Activated naive CD8-positive, alpha-beta T cell treated with anti-CD3 and anti-CD28 coated beads, Interleukin-2, amount 50 U/mL, for 24 hours (primary cell): ENCODE measurements at places on chromosomes 16 and 17.

- DNase-seq = peak; percentile 68
Observed at GRCh38 chr17:42289611-42290181, 1.4 kb downstream of the STAT5A start.

- no peak for DNase-seq
Observed at GRCh38 chr16:56652600-56652999, 914 bp downstream of the MT1B start.

GRCh38 chr16:3152277-3152990, 17.6 kb downstream of the ZNF213 start:
- peak; percentile 94 for DNase-seq

- DNase-seq = no peak
Observed at GRCh38 chr16:69918241-69918640, 32.9 kb upstream of the CLEC18A start.

DNA sequence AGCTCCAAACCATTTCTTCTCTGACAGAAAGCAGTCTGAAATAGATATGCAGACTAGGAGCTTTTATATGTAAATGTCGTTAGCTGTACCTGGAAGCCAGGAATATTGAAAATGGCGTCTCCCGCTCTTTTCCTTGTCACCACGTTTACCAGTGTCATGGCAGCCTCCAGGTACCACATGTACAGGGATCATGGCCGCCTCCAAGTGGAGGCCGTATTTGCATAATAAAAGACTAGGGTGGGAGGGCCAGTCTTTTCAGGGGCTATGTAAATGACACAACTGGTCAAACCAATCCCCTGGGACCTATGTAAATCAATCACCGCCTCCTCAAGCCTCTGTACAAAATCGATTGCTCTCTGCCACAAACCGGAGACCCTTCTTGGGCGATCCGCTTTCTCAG, 54.3 kb downstream of the MYOCD start:
- DNase-seq = no peak

- no peak for DNase-seq
Observed at GRCh38 chr16:709566-710499, 4.2 kb upstream of the FBXL16 start.

GRCh38 chr16:68290450-68290849, 20.3 kb downstream of the SLC7A6OS start:
- no peak for DNase-seq

- DNase-seq = no peak
Observed at GRCh38 chr17:62937606-62938005, 28.4 kb upstream of the TANC2 start.

DNA sequence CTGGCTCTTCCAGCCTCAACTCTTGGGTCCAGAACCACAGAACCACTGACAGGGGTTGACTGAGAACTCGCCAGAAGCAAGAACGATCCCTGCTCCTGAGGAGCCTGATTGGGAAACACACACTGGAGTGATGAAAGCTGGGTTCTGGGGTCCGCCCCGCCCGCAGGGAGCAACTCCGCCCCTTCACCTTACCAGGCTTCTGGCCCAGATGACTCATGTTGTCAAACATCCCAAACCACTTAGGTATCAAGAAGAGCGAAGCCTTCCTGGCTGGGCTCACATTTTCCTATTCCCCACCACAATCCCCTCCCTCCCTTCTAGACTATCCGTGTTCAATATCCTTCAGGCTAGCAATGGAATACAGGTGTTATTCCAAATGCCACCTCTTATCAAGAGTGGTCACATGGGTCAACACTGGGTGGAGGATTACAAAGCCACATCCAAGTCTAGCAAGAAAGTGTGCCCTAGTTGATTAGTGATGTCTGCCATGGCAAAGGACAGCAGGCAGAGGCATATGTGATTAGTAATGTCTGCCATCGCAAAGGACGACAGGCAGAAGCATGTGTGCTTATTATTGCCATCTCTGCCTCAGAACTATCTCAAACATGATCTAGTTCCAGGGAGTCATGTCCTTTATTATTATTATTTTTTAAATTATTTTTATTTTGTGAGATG, 70.5 kb downstream of the TIMM22 start:
- no peak for DNase-seq

- DNase-seq = no peak
Observed at GRCh38 chr17:21089145-21089544, 37.6 kb upstream of the DHRS7B start.

- no peak for DNase-seq
Observed at GRCh38 chr17:15914400-15915170, 30.3 kb upstream of the ADORA2B start.

- no peak for DNase-seq
Observed at GRCh38 chr16:15953929-15954813, 4.8 kb downstream of the ABCC1 start.

- DNase-seq = no peak
Observed at GRCh38 chr16:4407543-4408322, 8.7 kb downstream of the CORO7 start.

- DNase-seq = no peak
Observed at GRCh38 chr17:44214896-44215295, 4.6 kb downstream of the UBTF start.

DNA sequence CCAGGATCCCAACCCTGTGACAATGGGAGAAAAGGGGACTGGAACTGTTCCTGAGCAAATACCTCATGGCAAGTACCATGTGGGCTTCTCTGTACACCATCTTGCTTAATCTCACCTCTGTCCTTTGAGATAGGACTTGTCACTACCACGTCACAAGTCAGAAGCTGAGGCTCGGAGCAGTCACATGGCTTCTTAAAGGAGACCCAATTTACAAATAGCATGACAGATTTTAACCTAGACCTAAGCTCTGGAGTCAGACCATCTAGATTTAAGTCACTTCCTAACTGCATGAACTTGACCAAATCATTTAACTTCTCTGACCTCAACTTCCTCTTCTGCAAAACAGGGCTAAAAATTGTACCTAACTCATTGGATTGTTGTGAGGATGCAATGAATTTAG, 36.0 kb upstream of the CCL1 start:
- DNase-seq = no peak

GRCh38 chr17:65495122-65496055, 66.1 kb downstream of the AXIN2 start:
- DNase-seq = no peak

DNA sequence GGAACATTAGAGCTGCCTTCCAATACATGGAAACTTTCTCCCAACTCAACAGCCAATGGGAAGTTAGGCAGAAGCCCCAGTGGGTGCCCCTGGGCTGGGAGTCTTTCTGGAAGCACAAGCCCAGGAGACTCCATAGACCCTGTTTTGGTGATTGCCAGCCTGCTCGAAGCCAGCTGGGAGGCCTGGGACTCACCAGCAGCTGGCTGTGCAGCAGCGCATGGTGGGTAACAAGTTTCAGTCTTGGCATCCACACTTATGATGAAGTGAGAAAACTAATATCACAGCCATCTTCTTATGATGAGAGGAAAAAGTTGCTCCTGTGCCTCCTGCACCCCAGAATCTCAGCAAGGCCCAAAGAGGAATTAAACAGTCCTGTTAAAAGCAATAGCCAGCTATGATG, 522.5 kb upstream of the CDH5 start:
- no peak for DNase-seq

GRCh38 chr16:4052801-4053293, 63.4 kb downstream of the ADCY9 start:
- DNase-seq = no peak

DNA sequence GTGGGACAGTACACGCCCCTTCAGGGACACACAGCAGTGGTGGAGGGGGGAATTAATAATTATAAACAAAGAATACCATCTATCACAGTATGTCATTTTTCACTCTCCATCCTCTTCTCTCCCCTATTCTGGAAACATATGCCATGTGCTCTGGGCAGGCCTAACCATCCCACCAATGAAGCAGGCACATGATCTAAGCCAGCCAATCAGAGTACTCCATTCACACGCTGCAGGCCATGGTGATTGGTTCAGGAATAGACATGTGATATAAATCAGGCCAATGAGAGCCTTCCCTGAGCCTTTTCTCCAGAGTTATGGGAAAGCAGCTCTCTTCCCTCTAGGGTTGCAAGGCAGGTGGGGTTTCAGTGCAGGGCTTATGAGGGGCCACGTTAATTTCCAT, 36.5 kb downstream of the GSG1L start:
- no peak for DNase-seq

- DNase-seq = no peak
Observed at GRCh38 chr16:12417030-12417814, 386.5 kb downstream of the CPPED1 start.

- DNase-seq = no peak
Observed at GRCh38 chr17:67751101-67752074, 33.7 kb downstream of the NOL11 start.

DNA sequence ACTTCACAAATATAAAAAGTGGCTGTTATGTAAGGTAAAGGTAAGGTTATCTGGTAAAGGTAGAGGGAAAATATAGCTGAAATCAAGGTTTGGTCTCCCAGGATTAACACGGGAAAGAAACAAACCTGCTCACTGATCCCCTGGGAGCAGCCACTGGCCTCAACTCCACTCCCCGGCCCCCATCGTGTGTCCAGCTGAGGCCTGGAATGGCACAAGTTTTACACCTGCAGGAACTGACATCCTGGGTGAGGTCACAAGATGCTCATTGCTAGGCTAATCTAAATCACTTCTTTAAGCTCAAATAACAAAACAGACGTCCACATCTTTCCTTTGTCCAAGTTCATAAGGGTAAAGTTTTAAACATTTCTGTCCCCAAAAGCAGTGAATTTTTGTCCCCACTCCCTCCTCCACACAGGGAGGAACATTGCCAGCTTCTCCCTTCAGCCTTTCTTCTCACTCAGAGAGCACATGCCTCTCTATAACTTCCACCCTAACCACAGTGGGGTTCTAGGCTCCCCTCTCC, 46.3 kb downstream of the ERN1 start:
- no peak for DNase-seq

GRCh38 chr17:28282596-28282995, 36.4 kb upstream of the TMEM97 start:
- DNase-seq = no peak

DNA sequence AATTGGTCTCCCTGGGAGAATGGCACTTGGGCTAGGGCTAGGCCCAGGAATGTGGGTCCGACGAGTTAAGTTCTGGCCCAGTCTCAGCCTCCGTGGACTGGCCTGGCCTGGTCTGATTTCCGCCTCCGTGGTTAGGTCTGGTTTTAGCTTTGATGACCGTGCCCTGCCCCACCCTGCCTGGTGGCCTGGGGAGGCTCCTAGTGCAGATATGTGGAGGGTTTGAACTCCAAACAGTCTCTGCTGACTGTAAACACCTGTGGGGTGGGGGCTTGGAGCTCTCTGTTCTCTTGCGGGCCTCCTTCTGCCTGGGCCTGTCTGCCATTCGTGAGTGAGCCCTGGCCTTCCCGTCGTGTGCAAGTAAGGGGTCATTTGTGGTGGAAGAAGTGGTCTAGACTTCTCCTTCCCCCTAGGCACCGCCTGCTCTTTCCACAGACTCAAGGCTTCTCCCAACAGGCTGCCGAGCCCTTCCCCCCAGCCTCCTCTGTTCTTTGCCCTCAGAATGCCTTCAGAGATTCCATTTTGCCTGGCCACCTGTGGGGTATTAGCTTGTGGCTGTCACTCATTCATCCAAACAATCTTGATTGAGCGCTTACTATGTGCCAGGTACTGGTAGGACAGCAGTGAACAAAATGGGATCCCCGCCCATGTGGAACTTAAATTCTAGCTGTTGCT, 1.6 kb downstream of the ATP6V0C start:
- no peak for DNase-seq

DNA sequence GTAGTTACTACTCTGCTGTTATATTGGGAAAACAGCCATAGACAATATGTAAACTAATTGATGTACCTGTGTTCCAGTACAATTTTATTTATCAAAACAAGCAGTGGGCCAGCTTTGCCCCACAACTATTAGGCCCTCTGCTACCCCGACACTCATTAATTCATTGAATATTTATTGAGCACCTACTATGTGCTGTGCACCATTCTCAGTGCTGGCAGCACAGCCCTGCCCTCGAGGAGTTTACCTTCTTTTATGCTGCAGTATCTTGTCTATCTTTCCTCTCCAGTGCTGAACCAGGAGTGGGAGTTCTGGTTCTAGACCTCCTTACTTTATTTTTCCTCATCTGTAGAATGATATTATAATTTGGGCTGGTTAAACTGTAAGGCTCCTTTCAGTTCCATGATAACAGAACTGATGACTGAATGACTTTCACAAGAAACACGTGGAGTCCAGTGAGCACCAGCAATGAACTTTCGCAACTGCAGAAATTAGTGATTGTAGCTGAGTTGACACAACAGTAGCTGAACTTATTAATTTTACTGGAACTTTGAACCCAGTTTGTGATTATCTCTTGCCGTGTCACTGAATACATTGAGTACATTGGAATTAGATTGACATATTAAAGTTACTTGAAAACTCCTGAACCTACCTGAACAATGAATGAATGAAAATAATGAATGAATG, 2.4 kb downstream of the GOSR2 start:
- DNase-seq = no peak

DNA sequence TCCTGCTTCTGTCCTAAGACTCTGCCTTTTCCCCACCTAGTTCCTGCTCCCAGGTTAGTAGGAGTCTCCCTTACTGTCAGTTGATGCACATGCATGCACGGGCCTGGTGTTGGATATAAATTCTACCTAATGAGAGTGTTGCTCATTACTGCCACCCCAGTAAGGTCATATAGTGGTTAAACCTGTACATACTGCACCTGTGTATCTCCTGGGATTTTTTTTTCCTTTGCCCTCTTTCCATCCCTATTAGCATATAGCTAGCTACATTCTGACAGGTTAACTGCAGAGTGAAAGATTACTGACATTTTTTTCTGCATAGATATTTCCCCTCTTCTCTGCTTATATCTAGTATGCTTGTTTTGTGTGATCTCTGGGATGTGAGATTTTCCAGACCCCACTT, 201.5 kb upstream of the PIRT start:
- no peak for DNase-seq

GRCh38 chr17:57582881-57583756, 162.0 kb downstream of the CCDC182 start:
- no peak for DNase-seq
